ENCODE measurements at places on chromosomes 3 and 15.

- peak; percentile 20 for DNase-seq
Measured at GRCh38 chr3:184361932-184362667, 590 bp downstream of the POLR2H start.

GRCh38 chr3:116103868-116104530 lies 341.3 kb downstream of the LSAMP start:
- no peak for DNase-seq

DNA sequence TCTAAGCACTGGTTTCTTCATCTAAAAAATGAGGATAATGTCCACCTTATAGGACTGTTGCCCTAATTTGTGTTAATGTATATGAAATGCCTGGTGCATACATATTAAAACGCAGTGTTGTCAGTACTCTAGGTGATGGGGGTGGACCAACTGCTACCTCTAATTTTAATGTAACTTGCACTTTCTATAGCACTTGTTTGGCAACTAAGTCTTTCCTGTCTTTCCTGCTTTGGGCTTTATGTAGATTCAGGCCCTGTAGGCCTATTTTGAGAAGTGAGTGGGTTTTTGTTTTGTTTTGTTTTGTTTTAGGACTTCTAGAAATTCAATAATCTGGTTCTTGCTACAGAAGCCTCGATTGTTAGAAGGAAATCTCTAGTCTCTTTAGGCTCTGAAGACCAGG lies 21.2 kb downstream of the SLC7A14 start:
- DNase-seq = no peak

DNA sequence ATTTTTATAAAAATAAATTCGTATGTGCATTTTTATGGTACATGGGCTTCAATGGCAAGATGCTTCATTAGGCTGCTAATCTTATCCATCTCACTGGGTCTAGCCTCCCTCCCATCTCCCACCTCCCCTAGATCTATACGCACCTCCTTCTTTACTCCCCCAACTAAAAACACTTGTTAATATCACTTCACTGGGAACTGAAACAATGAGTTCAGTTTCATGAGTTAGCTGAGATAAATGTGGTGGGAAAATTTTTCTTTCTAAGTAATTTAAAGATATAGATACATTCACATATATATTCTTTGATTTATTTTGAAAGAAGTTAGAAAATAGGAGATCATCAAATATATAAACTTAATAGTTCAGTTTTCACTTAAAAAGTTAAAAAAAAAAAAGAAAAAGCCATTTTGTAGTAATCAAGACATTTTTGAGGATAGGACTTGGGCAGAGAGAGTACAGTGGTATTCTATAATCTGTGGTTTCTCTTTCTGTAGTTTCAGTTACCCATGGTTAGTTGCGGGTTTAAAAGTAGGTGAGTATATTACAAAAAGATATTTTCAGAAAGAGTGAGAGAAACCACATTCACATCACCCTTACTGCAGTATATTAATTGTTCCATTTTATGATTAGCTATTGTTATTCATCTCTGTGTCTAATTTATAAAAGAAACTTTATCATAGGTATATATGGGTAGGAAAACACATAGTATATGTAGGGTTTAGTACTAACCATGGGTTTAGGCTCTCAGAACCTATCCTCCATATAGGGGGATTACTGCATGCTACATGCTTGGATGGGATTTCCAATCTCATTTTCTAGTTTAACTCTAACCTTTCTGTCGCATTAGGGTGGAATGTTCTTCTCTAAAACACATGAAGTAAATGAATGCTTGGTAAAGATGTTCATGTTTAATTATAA lies 316.0 kb upstream of the CBLB start:
- DNase-seq = no peak

GRCh38 chr3:126568776-126569342 lies 10.1 kb upstream of the C3orf22 start:
- no peak for DNase-seq

GRCh38 chr15:54772663-54773062 lies 424.1 kb downstream of the RSL24D1 start:
- DNase-seq = no peak

DNA sequence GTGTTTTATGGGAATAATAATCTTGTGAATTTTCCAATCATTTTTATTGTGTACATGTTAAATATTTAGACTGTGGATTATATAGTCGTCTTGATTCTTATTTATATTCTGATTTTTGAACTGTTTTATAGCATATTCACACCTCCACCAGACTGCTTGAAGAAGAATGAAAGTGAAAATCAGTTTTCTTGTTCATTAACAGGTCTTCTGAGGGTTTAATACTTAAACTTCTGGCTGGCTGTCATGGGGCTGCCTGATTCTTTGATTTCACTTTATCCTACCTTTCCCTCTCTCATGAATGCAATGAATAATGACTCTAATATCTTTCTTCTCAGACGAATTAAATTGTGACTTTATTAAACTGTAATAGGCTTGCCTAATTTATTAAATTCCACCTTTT lies 56.2 kb downstream of the ATP2C1 start:
- no peak for DNase-seq

DNA sequence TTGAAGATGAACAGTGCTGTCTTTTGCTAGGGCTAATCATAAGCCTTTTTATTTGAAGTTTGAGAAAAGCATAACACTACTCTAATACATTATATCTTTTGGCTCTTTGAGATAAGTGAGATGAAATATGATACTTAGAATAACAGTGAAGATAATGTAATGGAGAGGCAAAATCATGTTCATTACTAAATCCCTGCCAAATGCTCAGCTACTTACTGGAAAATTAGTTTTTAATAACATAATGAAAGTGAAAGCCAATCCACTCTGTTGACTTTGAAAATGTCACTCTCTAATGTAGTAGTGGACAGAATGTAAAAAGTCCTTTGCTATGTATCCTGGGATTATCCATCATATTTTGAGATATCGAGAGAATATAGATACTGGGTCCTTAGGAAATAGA lies 35.9 kb upstream of the MYH15 start:
- no peak for DNase-seq

DNA sequence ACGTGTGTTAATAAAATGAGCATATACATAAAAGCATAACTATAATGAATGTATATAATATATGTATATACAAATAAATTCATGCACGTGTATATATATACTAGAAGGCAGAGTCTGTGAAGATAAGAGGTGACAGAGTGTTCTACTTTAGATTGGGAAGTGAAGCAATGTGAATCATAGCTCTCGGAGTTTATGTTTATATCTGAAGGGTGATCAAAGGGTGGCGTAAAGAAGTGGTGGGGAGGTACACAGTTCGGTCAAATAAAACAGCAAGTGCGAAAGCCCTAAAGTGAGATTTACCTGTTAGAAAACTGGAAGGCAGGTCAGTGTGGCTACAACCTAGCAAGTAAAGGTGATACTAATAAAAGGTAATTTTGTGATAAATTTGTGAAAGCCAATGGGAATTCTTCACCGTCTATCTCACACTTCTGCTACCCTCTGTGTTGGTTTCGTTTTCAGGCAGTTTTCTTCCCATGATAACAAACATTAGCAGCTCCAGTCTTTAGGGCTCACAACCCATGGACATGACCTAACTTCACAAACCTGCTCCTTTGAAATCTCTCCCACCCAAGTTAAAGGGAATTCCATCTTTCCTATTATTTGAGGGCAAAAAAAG lies 46.7 kb upstream of the BCHE start:
- DNase-seq = no peak

DNA sequence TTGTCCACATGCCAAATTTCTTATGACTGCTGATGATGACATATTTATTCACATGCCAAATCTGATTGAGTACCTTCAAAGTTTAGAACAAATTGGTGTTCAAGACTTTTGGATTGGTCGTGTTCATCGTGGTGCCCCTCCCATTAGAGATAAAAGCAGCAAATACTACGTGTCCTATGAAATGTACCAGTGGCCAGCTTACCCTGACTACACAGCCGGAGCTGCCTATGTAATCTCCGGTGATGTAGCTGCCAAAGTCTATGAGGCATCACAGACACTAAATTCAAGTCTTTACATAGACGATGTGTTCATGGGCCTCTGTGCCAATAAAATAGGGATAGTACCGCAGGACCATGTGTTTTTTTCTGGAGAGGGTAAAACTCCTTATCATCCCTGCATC lies 17.3 kb downstream of the B3GNT5 start:
- no peak for DNase-seq

DNA sequence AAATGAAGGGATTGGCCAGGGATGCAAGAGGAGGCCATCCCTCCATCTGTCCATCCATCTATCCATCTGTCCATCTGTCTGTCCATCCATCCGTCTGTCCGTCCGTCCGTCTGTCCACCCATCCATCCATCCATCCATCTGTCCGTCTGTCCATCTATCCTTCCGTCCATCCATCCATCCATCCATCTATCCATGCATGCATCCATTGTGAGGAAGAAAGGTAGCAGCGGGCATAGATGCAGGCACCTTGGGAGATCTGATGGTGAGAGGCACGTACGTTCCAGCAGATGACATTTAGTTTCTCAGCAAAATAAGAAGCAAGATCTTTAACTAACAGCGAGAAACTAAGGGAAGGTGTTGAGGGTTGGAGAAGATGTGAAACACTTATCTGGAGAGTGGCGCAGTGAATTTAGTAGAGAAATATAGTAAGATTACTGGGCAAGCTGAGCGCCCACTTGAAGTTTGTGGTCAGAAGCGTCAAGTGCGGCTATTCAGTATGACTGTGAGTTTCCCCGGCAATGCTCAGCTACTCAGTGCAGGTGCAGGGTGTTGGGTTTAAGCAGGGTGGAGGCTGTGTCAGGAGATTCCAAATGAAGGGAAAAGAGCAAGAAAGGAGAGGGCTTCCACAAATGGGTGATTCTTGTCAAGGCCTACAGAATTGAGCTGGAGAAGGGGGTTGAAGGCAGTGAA lies 22.4 kb upstream of the SRP14 start:
- DNase-seq = no peak

GRCh38 chr3:178343433-178344038 lies 192.7 kb upstream of the KCNMB2 start:
- no peak for DNase-seq
